Coronary artery (tissue), 2 donors: ENCODE measurements at places on chromosomes 6 and 20.

DNA sequence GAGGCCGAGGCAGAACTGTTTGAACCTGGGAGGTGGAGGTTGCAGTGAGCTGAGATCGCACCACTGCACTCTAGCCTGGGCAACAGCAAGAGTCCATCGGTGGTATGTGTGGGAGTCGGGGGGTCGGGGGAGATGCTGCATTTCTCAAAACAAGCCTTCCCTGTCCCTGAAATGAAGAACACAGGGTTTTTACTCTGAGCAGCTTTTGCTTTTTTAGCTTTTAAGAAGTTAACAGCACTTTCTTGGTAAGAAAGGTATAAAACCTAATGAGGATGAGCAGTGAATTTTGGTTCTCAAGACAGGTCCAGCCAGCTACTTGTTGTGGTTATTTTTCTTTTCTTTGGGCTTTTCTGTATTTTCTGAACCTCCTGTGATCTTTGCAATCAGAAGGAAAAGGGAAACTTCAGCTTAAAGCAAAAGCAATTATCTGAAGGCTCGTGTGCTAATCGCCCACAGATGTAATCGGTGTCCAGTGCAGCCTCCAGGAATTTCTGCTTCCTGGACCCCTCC, 3.7 kb downstream of the RPL10A start:
- no peak for DNase-seq

GRCh38 chr6:62150048-62150663, 135.9 kb downstream of the KHDRBS2 start:
- no peak for DNase-seq

DNA sequence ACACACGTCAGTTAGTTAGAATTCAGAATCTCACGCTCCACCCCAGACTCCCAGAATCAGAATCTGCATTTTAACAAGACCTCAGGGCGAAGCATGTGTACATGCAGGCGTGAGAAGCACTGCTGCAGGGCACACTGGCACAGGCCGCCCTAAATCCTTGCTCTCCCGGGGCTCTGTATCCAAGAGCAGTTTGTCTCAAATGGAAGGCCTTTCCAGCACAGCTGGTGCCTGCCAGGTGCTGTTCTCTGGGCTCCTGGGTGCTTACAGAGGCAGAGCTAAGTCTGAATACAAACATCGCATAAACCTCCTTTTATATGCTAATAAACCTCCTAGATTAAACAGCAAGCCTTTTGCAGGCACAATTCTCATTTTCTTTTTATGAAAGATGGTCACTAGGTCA, 119.1 kb upstream of the CD93 start:
- DNase-seq, result peak; percentile 72

DNA sequence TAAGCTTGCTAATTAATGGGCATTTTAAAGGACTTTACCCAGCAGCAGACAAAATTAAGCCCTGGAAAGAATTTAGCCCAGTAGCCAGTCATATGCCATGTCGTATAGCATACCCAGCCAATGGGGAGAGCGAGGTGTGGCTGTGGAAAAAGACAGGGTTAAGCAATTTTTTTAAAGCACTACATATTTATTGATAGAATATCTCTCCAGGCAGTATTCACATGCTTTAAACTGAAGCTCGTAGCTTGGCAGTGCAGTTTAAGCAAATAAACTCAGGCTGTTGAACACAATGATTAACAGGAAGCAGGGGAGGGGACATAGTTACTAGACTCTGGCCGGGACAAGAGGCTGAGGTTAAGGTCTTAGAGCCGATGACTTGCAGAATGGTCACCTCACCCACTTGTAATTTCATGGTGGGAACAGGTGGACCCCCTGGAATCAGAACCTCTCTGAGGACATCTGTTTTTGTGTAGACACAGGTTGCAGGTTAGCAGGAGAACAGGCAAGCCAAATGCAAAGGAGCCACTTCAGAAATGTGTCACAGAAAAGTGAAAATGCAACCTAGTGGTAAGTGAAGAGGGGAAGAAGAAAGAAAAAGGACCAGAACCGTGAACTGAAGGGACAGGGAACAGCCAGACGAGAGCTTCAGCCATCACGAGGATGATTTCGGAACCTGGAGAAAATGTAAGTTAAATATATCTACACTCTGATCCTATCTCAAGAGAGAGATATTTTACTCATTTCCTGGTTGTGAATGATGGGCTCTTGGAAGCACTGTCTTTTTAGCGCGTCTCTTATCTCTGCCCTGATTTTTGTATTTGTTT, 7.2 kb downstream of the GCNT2 start:
- no peak for DNase-seq

- no peak for DNase-seq
These were observed 66.4 kb downstream of the PKHD1 start for GRCh38 chr6:52020945-52021570.

GRCh38 chr6:96862560-96862959, 25.3 kb upstream of the GPR63 start:
- no peak for DNase-seq

GRCh38 chr6:21595285-21596144, 2.0 kb downstream of the SOX4 start:
- DNase-seq, result peak; percentile 77

GRCh38 chr6:74871757-74872156, 334.1 kb downstream of the COL12A1 start:
- no peak for DNase-seq

DNA sequence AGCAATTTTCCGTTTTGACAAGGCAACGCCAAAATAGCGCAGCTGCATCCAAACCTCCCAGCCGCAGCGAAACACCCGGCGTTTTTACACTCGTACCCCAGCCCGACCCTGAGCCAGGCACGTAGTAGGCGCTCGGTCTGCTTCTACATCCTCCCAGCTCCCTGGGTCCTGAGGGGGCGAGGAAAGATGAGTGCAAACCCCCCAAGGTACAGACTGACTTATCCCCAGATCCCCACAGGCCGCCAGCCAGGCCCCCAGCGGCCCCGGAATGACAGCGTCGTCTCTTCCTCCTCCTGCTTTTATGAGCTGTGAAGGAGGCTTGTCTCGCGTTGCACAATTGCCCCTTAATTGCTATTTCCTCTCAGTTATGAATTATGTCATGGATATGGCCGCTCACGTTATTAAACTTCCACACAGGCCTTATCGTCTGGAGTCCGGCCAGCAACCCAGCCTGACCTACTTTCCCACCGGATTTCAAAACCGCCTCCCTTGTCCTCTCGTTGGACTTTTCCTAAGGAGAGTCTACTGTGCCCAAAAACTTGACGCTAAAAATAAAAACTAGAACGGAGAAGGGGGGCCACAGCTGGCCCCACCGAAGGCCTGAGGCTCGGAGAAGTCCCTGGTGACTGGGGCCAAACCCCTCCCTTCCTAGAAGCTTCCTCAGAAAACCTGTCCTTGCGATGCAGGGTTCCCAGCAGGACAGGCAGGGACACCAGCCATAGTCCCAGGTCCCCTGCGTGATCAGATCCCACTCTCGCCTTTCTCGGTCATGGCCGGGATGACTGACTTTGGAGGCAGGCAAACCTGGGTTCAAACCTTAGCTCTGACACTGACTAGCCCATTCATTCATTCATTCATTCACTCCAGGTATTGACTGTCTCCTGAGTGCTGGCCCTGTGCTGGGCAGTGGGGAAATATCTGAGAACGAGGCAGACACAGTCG, 130.9 kb upstream of the PTPN1 start:
- DNase-seq, result peak; percentile 97

- DNase-seq, result no peak
These were observed 353.8 kb downstream of the HAO1 start for GRCh38 chr20:7586481-7586880.

DNA sequence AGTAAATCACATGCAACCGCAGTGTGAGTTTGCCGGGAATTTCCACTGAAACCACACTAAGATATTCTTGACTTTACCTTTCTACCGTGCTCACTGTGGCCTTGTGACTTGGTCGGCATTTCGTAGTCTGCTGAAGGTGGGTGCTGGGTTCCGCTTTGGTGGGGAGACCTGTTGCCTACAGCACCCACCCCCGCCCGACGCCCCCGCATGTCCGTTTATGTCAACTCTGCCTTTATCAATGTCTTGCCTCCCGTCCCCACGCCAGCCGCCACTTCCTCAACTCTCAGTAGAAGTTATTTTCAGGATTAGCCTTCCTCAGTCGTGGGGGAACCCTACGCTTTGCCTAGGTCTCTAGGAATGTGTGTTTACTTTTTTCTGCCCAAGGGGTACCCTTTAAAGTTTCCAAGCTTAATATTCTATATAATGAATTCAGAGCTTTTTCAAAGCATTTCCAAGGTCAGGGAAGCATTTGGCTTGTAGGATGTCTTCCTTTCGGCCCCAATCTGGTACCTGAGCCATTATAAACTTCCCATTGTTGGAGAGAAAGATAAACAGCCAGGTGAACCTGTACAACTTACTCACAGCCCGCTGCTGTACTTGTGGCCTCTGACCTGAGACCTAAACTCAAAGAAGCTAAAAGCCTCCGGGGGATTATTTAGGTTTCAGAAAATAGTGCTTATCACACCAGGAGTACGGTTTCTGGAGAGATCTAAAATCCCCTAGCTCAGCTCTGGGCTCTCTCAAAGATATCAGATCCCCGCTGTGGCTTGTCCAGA, 54.2 kb downstream of the TBC1D7 start:
- no peak for DNase-seq

DNA sequence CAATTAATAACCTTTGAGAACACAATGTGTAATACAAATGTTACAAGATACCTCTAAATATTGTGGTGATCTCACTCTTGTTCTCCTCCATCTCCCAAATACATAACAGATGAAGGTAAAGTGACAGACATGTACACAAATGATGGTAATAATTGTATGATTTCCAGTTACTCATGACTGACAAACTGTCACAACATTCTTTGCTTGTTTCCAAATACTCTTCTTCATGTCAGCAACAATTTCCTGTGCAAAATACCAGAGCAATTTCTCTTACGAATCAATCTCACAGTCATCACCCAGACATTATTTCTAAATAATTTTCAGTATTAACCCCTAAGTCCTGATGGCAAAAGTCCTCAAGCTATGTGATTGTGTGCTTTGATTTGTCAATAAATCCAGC, 92.9 kb downstream of the RPS12 start:
- DNase-seq, result no peak

DNA sequence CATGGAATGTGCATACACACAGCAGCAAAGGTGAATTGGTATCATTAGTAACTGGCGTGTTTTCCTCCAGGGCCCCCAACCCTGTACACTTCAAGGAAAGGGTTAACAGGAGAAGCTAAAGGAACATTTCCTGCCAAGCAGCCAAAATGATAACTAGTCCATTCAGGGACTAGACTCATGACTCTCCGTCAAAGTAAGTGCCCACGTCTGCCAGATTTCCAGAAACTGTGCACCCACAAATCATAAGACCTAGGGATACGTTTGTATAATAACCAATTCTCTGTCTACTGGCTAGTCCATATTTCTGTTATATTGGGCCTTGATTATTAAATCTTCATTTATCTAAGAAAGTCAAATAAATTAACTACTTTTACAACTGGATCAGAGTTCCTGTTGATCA, 76.0 kb upstream of the NHSL1 start:
- DNase-seq, result no peak

DNA sequence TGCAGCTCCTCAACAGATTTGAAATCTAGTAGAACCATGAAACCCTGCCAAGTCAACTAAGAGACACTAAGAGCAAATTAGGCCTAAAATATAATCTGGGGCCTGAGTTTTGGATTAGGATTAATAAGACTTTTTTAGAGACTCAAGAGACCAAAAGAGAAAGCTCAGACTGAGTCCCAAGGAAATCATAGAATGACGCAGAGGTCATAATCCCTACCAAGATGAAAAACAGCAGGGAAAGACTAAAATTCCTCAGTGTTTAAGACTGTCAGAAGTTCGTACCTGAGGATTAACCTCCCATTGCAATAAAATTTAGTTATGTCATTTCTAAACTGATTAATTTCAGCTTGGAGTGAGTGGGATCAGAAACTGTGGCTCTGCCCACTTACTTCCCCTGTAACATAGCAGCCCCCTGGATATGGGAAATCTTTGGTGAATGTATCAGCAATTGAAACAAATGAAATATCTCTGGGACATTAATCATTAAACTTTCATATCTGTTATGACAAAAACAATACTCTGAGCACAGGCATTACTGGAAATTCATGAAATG, 200.3 kb downstream of the EDN1 start:
- DNase-seq, result no peak

- no peak for DNase-seq
These were observed 3.8 kb downstream of the MEP1A start for GRCh38 chr6:46796848-46797580.

GRCh38 chr20:5864873-5865587, 85.3 kb downstream of the TRMT6 start:
- no peak for DNase-seq

GRCh38 chr6:7650878-7651277, 60.9 kb downstream of the SNRNP48 start:
- no peak for DNase-seq

- DNase-seq, result no peak
These were observed 36.3 kb downstream of the FAM50B start for GRCh38 chr6:3885262-3886036.

DNA sequence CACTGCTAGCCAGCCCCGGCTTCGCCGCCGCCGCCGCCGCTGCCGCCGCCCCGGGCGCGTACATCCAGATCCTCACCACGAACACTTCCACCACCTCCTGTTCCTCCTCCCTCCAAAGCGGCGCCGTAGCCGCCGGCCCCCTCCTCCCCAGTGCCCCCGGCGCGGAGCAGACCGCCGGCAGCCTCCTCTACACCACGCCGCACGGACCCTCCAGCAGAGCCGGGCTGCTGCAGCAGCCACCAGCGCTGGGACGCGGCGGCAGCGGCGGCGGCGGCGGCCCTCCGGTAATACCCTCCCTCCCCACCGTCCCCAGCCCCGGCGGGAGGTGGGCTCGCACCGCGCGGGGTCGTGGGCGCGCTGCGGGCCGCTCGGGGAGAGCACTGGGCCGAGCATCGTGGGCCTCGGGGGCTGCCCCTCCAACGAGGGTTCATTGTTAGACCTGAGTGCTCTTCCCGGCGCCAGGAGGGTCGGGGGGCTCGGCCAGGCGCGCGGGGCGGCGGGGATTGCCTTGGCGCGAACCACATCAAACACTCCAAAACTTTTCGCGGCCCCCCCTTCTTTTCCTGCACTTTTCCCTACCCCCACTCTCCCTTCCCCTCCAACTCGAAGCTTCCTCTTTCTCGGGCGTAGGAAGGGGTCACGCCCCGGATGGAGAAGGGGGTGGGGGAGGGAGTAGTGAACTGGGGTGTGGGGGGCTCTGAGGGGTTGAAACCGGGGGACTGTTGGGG, 827 bp downstream of the E2F3 start:
- peak; percentile 77 for DNase-seq

- no peak for DNase-seq
These were observed 760 bp upstream of the IBTK start for GRCh38 chr6:82248273-82248735.

- DNase-seq, result no peak
These were observed 150.7 kb downstream of the TBC1D7 start for GRCh38 chr6:13177664-13178063.

GRCh38 chr6:142026471-142026870, 106.3 kb upstream of the GJE1 start:
- DNase-seq, result no peak

DNA sequence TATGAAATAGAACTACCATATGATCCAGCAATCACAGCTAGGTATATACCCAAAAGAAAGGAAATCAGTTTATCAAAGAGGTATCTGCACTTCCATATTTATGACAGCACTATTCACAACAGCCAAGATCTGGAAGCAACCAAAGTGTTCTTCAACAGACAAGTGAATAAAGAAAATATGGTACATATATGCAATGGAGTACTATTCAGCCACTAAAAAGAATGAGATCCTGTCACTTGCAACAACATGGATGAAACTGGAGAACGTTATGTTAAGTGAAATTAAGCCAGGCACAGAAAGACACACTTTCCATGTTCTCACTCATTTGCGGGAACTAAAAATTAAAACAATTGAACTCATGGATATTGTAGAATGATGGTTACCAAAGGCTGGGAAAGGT, 15.3 kb downstream of the PCNA start:
- no peak for DNase-seq

- no peak for DNase-seq
These were observed 3.5 kb upstream of the ACAT2 start for GRCh38 chr6:159758031-159759001.
